Stimulated activated CD4-positive, alpha-beta T cell treated with anti-CD3 and anti-CD28 coated beads, TNF-alpha, amount 100 ng/mL, for 24 hours (primary cell): ENCODE measurements at places on chromosomes 12 and 14.
A peak's percentile ranks its signal among the peaks of the same experiment; 100 is the strongest.

DNA sequence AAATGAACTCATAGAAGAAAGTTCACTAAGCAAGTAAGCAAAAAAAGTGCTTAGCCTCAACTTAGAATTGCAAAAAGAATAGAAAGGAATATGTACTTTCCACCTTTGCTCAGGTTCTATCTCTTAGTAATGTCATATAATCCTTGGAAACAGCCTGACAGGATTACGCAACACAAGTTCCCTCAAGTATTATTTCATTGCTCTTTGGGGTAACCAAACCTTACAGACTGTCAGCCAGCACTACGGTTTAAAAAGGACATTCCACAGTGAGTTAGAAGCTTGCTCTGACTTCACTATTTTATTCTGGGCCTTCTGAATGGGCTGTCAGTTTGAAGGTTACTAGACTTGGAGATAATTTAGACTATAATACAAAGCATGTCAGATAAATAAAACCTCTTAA lies 264.0 kb downstream of the ATXN7L3B start:
- DNase-seq: no peak

GRCh38 chr14:52235866-52236510 lies 31.5 kb upstream of the PTGDR start:
- no peak for DNase-seq

- peak; percentile 10 for DNase-seq
These were observed 397.1 kb downstream of the MDGA2 start for GRCh38 chr14:47278233-47278842.

DNA sequence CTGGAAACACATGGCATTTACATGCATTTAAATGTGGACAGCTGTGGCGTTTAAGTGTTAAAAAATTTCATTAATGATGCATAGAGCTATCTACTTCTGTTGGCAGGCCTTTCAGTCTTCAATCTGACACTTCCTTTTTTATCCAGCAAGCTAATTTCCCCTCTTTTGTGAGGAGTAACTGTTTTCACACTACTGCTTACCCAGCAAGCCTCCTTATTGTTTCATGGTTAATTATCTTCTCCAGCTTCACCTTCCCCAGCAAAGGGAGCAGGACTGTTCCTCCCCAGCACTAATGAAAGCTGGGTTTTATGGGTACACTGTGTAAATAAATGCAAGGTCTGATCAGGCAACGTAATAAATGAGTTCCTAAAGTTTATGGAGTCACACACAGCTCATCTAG lies 129.4 kb upstream of the NPAS3 start:
- no peak for DNase-seq

DNA sequence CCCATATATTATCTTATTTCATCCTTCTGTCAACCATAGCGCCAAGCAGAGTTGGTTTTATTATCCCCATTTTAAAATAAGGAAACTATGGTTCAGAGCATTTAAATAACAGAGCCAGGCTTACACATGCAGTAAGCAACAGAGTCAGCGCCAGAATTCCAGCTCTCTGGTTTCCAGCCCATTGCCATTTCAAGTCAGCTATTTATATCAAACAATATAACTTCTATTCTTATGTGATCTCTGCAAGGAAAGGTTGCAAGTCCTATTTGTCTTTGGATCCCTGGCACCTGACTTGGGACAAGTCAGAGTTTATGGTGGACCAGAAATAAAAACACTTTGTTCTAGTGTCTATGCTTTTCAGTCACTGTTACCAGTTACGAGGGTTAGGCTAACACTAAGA lies 174.1 kb upstream of the EEA1 start:
- DNase-seq: no peak

DNA sequence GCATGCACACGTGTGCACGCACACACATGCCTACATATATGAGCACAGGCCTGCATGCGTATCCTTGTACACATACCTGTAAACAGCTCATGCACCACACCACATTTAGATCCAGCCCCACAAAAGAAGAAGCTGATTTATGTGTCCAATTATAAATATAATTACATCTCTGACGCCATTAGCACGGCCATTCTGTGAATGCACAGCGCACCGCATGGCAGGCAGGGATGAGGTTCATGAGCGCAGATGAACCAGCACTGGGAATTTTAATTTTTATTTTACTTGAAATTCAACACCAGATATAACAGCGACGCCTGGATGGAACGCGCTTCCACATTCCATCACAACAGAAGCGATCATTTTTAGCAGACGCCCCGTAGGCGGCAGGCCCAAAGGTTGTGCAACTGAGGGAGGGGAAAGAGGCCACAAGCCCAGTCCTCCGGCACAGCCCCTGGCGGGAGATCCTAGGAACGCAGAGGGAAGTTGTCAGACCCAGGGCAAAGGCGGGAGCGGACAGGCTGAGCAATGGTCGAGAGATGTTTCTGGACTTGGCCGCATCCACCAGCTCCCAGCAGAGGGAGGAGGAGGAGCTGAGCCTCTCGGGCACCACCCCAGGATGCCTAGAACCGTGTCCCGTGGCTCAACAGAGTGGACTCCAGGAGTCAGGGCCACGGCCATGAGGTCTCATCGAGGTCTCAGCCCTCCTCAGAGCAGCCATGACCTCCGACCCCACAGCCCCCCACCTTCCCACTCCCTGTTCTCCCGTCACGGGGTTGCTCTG lies 37.9 kb upstream of the GALNT9 start:
- no peak for DNase-seq

DNA sequence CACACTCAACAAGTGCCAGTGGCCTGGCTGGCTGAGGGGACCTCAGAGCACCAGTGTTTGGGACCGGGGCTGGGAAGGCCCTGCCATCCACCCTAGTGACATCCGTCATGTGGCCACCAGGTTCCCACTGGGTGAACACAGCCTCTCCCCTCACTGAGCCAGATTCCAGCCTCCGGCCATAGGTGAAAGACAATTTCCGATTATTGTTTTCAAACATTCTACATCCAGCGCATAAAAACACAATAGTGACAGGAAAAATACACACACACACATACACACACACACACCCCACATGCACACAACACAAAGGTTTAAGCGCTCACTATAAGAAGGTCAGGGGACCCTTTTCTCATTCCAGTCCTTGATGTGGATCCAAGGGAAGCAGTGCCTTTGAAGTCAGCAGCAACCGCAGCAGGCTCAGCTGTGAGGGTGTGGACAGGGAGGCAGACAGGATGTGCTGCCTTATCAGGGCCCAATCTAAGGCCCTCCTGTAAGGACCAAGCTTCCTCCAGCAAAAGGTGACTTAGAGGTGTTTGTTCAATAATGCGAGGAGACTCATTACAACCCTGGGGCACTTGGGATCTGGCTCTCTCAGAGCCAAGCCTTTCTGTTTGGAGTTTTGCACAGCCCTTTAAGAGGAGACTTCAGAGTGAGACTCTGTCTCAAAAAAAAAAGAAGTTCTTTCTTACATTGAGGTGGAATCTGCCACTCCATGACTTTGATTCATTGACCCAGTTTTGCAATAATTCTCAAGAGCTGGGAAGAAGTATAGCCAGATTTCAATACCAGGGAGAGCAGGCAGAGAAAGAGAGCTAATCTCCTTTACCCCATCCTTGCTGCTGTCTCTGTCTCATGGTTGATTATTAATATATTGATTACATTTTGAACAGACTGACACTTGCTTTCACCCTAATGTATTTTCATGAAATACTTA lies 227.8 kb downstream of the ZFP36L1 start:
- DNase-seq: no peak

DNA sequence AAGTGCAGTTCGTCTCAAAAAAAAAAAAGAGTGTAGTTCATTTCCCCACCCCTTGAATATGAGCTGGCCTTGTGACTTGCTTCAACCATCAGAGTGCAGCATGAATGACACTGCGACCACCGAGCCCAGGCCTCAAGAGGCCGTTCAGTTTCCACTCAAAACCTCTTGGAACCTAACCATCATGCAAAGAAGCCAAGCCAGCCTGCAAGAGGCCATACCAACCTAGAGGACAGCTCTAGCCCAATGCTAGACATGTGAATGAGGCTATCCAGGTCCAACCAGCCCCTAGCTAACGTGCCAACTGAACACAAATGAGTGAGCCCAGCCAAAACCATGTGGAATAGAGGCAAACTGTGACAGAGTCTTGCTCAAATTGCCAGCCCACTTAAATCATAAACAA lies 29.7 kb downstream of the R3HDM2 start:
- DNase-seq: no peak

- no peak for DNase-seq
These were observed 182.2 kb upstream of the MDGA2 start for GRCh38 chr14:47857646-47858045.

DNA sequence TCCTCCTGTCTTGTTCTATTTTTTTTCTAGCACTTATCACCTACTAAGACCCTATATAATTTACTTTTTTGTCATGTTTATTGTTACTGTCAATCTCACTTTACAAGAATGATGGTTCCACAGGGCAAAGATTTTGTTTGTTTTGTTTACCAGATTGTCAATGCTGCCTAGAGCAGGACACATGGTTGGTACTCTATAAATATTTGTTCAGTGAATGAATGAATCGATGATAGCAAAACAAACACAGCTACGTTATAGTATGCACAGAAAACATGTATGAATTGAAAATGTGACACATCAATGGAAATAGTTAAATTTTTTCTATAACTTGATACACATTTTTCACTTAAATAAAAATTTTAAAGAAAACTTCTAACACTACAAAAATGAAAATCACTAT lies 67.1 kb upstream of the KRR1 start:
- no peak for DNase-seq

GRCh38 chr14:24943024-24943423 lies 106.9 kb downstream of the STXBP6 start:
- DNase-seq: no peak

GRCh38 chr12:18750085-18750484 lies 12.2 kb downstream of the CAPZA3 start:
- DNase-seq: no peak

DNA sequence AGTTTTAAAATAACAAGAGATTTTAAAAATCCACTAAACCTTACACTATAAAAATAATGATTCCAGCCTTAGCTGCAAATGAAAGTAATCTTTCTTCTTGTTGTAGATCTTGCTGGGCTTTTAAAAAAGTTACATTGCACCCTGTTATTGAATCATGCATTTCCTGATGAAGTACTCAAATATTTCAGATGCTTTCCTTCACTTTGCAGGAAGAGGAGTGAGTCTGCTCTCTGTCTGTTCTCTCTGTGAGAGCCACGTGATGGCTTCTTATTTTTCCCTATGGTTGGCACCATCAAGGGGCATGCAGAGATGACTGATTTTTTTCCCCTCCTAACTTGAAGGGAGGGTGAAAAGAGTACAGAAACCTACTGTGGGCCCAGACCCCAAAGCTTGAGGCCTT lies 262.7 kb downstream of the ATP23 start:
- no peak for DNase-seq

GRCh38 chr12:44405297-44405696 lies 470.8 kb downstream of the NELL2 start:
- DNase-seq: no peak

DNA sequence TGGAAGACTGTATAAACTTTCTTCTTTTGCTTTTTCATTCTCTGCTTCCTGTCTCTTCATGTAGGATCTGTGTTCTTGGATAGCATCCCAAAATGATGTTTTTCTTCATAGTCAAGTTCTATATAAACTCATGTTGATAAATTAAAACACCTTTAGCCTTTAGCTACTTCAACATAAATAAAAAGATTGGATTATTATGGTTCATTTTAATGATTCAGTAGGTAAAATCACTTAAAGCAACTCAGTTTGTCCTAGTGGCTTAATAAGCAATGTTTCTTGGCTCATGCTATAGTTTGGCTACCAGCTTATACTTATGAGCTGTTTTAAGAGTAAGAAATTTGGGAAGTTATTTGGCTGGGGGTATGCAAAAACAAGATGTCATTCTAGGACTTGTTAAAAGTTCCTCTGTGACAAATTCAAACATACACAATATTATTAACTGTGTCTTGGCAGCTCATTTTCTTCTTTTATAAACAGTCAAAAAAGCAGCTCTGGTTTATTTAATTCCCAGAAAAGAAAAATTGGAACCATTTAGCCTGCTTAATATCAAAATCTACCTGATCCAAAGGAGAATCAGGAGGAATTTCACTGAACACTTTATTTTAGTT lies 111.4 kb downstream of the TMTC3 start:
- DNase-seq: no peak

GRCh38 chr12:60333461-60333860 lies 737.6 kb downstream of the SLC16A7 start:
- no peak for DNase-seq

- DNase-seq: no peak
These were observed 55.4 kb downstream of the PLXNC1 start for GRCh38 chr12:94203796-94204195.

DNA sequence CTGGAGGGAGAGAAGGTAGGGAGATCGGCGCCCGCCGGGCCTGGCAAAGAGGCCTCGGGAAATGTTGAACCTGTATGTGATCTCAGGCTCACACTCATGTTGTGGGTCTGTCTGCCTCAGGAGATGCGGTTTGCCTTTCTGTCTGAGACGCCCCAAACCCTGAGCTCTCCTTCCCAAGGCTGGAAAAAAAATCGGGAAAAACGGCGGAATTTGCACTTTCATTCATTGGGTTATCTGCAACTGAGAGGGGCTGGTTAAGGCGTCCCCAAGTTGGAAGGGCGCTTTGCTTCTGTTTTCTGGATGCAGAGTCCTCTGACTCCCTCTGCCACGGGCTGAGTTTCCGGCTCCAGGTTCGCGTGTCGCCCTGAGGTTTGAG lies 5.0 kb upstream of the HOXC9 start:
- no peak for DNase-seq

DNA sequence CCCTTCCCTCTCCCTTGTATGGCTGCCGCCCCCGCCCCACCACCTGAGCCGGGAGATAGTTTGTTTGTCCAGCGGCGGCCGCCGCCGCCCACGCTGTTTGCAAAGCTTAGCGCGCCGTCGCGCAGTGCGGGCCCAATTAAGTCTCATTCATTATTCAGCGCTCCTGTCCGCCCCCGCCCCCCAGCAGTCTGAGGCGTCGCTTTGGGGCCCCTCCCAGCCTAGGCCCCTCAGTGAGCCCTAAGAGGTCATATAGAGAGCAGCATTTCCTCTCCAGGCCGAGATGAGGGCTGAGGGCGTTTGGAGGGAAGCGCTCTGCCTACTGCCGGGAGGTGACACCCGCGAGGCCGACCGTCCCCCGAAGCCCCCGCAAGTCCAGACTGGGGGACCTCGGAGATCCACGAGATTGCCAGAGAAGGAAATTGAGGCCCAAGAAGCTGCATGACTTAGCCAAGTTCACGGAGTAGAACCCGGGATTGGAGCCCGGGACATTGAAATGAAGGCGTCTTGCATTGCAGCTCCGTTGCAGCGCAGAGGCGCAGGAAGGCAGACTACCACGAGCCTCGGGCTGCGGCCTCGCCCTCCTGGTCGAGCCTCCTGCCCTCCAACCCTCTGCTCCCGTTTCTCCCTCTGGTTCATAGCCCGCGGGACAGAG lies at the start of gene DNAJC22:
TSS of gene DNAJC22 (plus strand) at position 230 of the 652 bp plus-strand sequence. CDS start 1,985 bp downstream, outside the sequence.
- DNase-seq: no peak

- DNase-seq: no peak
These were observed 130.5 kb downstream of the KIF26A start for GRCh38 chr14:104268725-104269436.

GRCh38 chr14:75861161-75861621 lies 120.6 kb downstream of the TGFB3 start:
- DNase-seq: no peak
